ENCODE measurements at places on chromosomes 1 and 21.

- DNase-seq, result no peak
Observed at GRCh38 chr1:225695578-225696337, 42.8 kb upstream of the ENAH start.

DNA sequence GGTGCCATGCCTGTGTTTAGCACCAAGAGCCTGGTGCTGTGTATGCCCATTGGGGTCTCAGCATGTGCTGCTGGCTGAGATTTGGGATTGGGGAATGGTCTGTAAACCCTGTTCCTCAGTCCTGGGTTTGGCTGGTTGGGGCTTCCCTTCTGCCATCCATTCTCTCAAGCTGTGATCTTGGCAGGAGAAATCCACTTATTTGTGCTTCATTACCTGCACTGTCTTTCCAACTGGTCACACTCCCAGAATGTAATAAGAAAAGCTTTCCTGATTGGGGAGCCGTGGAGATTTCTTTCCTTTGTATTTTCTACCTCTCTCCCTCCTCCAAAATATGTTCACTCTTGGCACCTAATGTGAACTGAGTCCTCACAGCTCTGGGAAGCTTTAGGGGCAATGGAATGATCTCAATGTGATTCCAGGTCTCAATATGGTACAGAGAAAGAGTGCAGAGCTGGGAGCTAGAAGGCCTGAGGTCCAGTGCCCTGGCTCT is 23.0 kb upstream of the KCNA10 start:
- DNase-seq, result no peak

DNA sequence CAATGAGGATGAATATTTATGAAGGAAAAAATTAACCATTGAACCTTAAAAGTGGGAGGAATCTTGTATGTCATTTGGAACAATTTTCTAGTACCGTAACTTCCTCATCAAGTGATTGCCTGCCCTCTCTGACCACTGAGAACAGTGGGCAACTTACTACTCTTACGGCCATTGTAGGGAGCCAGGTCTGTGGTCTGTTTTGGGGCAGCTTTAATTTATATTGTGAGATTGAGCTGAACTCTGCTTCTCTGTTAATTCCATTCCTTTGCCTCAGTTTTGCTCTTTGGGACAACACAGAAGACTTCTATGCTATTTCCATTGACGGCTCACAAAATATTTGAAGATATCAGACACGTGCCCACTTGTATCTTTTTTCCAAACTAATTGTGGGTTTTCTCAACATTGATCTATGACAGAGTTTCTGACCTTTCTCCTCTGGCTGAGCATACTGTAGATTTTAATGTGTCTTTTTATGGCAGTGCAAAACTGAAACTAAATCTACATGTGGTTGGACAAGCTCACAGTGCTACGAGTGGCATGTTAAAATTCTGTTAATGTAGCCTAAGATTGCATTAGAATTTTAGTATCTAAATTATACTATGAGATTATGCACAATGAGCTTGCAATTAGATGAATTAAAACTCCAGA is 27.8 kb upstream of the ZNF281 start:
- peak; percentile 29 for DNase-seq

- DNase-seq, result no peak
Observed at GRCh38 chr21:44296916-44297315, 2.9 kb upstream of the PFKL start.

DNA sequence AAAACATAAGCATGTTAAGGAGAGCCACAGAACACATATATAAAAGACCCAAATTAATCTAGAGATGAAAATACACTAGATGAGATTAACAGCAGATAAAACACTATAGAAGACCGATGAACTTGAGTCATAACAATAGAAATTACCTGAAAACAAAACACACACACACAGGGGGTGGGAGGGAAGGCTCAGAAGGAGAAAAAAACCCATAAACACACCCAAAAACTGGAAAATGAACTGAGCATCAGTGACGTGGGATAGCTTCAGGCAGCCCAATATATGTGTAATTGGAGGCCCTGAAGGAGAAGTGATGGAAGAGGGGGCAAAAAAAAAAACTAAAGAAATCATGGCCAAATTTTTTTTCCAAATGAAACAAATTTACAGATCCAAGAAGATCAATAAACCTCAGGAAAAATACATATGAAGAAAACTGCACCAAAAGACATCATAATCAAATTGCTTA is 11.4 kb downstream of the ALDH9A1 start:
- DNase-seq, result no peak

DNA sequence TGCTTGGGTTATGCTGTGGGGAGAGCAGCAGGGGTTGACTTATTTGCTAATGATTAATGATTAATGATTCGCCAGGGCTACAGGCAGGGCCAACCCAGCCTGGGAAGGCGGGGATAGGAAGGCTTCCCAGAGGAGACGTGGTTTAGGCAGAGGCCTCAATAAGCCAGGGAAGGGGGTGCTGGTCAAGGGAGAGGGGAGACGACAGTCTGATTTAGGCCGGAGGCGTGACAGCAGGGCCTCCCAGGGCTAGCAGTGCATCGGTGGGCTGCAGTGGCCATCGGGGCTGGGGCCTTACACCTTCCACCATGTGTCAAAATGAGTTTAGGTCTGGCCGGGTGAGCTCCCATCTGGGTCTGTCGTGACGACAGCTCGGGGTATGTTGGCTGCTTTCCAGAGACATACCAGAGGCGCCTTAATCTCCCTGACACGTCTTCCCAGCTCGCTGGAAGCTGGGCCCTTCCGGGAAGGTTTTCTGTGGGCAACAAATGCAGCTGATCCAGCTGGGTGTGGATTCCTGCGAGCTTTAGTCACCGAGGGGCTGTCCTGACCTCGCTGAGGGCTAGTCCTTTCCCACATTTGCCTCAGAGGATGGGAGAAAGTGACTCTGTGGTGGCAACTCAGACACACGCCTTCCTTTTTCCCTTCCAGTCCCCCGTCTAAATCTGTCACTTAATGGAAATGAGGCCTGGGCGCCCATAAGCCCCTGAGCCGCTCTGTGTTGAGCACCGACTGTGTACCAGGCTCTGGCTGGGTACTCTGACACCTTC is 3.7 kb upstream of the SLC1A7 start:
- DNase-seq, result no peak

- DNase-seq, result no peak
Observed at GRCh38 chr1:57982852-57983251, 559.0 kb upstream of the DAB1 start.

DNA sequence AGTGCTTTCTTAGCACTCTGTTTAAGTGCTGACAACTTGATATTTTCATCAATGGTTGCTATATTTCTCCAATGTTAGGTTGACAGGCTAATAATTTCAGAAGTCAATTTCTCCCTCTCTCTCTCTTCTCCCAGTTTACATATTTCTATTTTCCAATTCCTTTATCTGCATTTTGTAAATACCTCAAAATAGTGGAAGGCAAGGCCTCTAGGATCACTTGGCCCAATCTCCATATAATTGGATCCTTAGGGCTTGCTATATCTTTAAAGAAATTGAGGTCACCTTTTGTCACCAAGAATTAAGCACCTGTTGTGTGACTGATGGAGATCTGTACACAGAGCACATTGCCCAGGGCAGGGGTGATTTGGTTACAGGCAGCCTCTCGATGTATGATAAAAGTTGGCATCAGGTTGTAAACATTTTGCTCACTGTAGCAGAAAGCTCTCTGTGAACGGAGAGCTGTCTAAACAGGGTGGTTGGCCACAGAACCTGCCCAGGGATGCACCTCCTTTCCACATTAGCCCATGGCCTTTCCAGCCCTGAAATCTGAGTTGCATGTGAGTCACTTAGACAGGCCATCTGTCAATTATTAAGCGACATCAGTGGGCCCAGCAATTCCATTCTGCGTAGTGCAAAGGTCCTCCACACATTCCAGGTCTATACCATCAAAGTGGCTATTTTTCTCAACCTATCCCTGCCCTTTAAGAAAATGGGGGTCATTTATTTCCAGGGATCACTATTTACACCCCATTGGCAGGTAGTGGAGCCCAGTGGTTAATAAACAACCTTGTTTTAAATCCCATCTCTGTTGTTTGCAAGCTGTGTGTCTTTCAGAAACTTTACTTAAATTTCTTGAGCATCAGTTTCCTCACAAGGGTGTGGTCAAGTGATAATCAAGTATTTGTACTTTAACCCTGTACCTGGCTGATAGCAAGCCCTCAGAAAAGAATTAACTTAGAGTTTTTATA is 29.1 kb upstream of the IRF2BP2 start:
- no peak for DNase-seq

Data from GM13977 (cell line).